ENCODE measurements at places on chromosomes 7 and 10. TPM values are rescaled to one million over a fixed set of nuclear protein-coding genes. Genes with fewer than 3 reads are reported as not detected.

- no peak for DNase-seq
- no peaks in the 10 kb centered on the region for H3K4me1 ChIP-seq
- H3K27me3 ChIP-seq, result no peaks in the 10 kb centered on the region
- no peaks in the 10 kb centered on the region for H3K36me3 ChIP-seq
- H3K4me3 ChIP-seq, result no peak overlapping the region
- no peak overlapping the region for H3K27ac ChIP-seq
These were observed 52.7 kb downstream of the KCNMA1 start for GRCh38 chr10:77584938-77585337.

GRCh38 chr7:31100871-31101270, 48.8 kb downstream of the ADCYAP1R1 start:
- peaks cover 2% of the 10 kb centered on the region for H3K27me3 ChIP-seq
- H3K36me3 ChIP-seq, result no peaks in the 10 kb centered on the region
- DNase-seq, result no peak

The HPSE2 gene
- total RNA-seq, result not detected

DNA sequence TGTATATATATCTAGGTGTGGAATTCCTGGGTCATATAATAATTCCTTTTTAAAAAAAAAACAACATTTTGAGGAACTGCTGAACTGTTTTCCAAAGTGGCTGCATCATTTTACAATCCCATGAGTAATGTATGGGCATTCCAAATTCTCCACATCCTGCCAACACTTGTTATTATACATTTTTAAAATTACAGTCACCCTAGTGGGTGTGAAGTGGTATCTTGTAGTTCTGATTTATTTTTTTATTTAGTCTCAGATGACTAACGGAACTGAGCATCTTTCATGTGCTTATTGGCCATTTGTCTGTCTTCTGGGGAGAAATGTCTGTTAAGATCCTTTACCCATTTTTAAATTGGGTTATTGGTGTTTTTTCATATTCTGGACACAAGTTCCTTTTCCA, 12.0 kb upstream of the KLHL7 start:
- no peaks in the 10 kb centered on the region for H3K4me1 ChIP-seq
- H3K36me3 ChIP-seq, result peaks cover 10% of the 10 kb centered on the region
- H3K27me3 ChIP-seq, result peaks cover 8% of the 10 kb centered on the region

The SVOPL gene
- not detected for total RNA-seq

GRCh38 chr7:28155964-28156363, 24.6 kb downstream of the JAZF1 start:
- DNase-seq, result no peak
- no peak overlapping the region for H3K4me3 ChIP-seq
- H3K4me1 ChIP-seq, result peaks cover 6% of the 10 kb centered on the region
- peaks cover 1% of the 10 kb centered on the region for H3K27me3 ChIP-seq

Data from naive thymus-derived CD8-positive, alpha-beta T cell (primary cell).